ENCODE measurements at places on chromosomes 6 and 20.
A peak's percentile ranks its signal among the peaks of the same experiment; 100 is the strongest.

DNA sequence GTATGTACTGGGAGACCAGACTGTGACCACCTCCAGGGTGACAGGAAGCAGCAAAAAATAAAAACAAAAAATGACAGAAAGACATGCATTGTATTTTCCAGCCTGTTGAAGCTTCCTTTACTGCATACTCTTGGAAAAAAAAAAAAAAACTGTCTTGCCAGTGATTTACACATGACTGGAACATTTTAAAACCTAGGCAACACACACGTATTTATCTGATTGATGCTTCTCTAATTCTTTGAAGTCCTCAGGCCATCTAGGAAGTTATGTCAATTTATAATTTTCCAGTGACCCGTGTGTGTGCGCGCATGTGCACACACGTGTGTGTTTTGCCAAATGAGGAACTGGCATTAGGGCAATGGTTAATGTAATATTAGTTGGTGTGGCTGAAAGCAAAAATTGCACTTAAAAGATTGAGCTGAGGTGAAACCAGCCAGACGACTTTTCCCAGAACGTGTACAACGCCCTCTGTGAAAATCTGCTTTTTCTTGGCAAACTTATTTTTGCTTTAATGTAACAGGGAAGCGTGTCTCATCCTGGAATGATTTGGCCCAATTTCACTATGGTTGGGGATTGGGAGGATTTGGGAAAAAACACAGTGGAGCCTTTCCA is 315.2 kb downstream of the TFAP2A start:
- DNase-seq = no peak

- no peak for DNase-seq
These were observed 188.1 kb upstream of the CEP162 start for GRCh38 chr6:84415517-84415916.

GRCh38 chr6:136020691-136021090 is 169.2 kb downstream of the PDE7B start:
- no peak for DNase-seq

DNA sequence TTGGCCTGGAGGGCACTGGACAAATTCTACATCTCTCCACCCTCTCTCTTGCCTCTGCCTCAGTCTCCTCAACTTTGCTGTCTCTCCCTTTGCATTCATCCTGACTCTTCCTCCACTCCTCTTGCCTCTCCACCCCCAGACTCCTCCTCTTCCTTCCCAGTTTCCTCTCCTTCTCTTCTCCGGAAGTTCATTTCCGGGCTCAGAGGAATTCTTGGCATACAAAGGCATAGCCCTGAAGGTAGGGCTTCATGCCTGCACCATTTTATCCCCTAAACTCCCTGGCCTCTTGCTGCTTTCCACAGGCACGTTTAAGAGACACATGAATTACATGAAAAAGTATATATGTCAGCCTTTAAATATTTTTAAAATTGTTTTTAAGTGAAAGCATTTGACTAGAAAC is 10.6 kb downstream of the BFSP1 start:
- no peak for DNase-seq

DNA sequence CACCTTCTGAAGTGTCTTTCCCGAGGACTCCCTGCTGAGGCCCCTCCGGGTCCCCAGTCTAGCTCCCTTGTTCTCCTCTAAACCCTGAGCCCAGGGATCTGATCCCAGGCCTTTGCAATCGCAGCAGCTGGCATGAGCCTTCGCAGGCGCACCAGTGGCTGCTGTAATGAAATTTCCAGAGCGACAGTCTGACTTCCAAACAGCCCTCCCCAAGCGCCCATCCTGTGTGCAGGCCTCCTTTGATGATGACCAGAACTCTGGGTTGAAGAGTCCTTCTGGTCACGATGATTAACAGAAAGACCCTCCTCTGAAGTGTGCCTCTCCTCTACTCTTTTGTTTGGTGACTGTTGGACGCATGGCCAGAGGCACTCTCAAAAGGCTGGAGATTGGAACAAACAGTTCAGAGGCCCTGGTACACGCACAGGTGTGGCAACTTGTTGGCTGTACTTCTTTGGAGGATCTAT is 89.1 kb upstream of the MPC1 start:
- DNase-seq = peak; percentile 88

GRCh38 chr6:44224965-44225305 is 1.5 kb downstream of the SLC29A1 start:
- no peak for DNase-seq

- DNase-seq = peak; percentile 72
These were observed at the start of gene SIRPA for GRCh38 chr20:1894951-1895673. TSS of gene SIRPA (plus strand) at chr20:1895407. CDS start at chr20:1895448, 41 bp downstream.

- DNase-seq = no peak
These were observed 41.1 kb downstream of the PDE10A start for GRCh38 chr6:165621940-165622339.

DNA sequence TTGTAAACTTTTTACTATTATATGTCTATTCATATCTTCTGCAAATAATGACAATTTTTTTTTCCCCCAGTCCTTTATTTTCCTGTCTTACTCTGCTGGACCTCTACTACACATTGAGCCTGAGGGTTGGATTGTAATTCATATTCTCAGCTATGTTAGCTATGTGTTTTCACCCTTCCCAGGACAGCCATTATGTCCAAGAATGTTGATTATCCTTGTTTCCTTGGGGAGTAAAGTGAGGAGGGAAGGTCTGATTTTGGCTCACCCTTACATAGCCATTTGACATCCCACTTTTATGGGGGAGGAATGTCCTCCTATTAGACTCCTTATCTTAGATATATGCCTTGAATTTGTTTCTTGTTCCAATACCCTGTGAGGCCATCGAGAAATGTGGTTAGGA is 17.6 kb upstream of the TBC1D32 start:
- no peak for DNase-seq

DNA sequence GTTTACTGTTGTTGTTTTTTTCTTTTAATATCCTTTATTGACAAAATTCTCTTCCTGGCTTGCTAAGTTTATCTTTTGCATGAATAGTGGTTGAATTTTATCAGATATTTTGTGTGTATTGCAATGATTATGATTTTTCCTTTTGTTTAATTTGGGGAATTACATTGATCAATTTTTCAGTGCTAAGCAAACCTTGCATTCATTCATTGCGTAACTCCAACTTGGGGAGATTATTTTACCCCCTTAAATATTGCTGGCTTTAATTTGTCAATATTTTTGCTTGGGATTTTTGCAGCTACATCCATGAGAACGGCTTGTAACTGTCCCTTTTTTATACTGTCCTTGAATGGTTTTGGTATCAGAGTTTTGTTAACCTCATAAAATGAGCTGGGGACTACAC is 63.4 kb downstream of the SERAC1 start:
- no peak for DNase-seq

GRCh38 chr6:119174879-119175817 is 96.7 kb upstream of the FAM184A start:
- no peak for DNase-seq

DNA sequence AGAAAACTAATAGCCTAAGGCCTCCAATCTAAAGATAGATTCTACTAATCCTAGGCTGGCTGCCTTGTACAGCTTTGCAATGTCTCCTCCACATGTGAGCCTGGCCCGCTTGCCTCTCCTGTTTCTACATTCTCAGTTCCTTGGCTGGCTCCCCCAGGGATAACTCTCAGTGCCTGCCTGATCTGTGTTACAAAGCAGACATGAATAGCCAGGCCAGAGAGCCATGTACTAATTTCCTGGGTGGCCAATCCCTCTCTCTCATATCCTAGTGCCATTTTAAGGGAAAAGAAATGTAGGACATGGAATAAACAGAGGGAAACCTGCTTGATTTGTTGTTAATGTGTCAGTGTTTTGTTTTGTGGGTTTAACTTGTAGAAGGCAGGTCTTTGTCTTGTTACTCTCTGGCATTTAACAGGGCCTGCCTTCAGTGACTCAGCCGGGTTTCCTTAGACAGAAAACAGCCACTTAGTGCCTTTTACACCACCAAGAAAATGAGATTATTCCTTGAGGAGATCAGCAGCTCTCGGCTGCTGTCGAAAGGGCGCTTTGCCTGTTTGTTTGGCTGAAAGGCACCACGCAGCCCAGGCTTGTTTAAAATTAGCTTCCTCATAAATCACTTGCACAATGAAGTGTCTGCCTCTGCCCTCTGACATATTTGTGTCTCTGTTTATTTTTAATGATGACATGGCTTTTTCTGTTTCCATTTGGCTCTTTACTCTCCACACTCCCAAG is 702.7 kb downstream of the MAFB start:
- peak; percentile 64 for DNase-seq

- no peak for DNase-seq
These were observed 246.7 kb downstream of the CD109 start for GRCh38 chr6:73942592-73943186.

DNA sequence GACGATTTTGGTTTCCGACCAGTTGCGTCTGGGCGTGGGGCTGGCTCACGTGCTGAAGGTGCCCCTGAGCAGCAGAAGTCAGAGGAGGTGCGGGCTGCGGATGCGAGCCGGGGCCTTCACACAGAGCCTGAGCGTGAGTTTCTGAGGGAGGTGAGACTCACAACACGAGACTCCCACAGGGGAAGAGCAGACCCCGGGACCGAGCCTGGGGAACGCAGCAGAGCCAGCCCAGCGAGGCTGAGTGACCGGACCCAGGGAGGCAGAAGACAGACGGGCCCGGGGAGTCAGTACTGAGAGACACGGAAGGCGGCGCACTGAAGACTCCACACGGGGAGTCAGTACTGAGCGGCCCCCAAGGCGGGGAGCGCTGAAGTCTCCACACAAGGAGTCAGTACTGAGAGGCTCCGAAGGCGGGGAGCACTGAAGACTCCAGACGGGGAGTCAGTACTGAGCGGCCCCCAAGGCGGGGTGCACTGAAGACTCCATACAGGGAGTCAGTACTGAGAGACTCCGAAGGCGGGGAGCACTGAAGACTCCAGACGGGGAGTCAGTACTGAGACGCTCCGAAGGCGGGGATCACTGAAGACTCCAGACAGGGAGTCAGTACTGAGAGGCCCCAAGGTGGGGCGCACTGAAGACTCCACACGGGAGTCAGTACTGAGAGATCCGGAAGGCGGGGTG is 77.8 kb downstream of the DLL1 start:
- DNase-seq = no peak

DNA sequence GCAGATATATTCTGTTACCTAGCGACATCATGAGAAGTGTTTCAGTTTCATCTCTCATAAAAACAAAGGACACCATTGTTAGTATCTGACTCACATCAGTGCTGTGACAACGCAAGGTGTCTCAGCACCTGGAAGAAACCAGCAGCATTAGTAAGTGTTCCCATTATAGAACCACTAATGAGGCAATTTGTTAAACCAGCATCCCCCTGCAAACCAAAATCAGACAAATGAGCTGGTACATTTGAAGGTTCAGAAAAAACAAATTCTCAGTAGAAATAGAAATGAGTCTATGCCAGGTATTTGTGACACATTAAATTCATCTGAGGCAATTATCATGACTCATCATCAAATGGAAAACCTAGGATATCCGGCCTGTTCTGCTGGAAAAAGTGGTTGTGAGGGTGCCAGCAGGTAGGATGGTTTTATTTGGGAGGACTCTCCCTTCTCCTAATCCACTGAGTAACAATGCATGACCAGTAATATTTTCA is 151.7 kb downstream of the TMEM200A start:
- DNase-seq = no peak

DNA sequence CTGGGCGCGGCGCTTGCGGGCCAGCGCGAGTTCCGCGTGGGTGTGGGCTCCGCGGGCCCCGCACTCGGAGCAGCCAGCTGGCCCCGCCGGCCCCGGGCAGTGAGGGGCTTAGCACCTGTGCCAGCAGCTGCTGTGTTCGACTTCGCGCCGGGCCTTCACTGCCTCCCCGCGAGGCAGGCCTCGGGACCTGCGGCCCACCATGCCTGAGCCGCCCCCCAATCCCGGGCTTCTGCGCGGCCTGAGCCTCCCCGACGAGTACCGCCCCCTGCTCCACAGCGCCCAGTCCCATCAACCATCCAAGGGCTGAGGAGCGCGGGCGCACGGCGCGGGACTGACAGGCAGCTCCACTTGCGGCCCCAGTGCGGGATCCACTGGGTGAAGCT is 36.2 kb downstream of the RIOK1 start:
- no peak for DNase-seq

GRCh38 chr20:4533368-4534133 is 188.2 kb upstream of the PRND start:
- DNase-seq = no peak

DNA sequence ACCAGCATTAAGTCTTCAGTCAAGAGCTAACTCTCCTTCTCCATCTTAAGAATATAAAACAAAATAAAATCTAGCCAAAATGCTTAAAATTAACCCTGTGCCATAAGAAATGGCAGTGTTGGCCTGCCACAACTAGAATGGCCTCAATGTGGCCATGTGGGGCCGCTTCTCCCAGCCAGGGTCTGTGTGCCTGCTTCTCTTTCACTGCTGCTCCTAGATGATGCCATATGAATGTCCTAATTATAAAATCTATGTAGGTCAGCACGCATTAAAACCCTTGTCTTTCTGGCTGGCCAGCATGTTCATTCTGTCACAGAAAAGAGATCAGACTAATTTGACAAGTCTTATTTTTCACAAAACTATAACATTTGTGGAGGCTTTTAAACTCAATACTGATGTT is 102.6 kb downstream of the C6orf118 start:
- no peak for DNase-seq

GRCh38 chr6:165204807-165205545 is 104.4 kb downstream of the C6orf118 start:
- DNase-seq = no peak

DNA sequence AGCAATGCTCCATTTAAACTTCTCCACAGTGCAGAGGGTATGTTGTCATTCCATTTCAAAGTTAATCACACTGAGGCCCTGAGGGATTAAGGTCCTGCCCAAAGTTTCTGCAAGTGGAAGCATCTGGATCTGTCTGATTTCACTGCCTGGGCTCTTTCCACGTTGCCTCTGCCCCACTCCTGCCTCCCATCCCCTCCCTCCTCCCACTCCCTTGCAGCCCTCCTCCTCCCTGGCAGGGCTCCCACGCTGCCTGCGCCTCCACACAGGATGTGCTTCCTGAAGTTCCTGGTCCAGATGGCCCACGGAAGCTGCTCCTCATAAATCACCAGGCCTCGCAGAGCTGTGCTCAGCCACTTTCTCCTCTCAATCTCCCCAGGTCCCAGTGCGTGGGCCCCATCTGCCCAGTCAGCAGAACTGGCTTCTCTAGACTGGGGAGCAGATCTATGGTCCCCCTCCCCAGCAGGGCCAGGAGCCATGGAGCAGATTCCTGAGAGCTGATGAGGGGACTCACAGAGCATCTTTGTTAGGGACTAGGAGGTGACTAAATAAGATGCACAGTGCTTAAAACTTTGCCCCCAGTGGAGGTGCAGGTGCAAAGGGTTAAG is 65.4 kb upstream of the MAFB start:
- no peak for DNase-seq
